ENCODE measurements at places on chromosomes 16 and 17.

DNA sequence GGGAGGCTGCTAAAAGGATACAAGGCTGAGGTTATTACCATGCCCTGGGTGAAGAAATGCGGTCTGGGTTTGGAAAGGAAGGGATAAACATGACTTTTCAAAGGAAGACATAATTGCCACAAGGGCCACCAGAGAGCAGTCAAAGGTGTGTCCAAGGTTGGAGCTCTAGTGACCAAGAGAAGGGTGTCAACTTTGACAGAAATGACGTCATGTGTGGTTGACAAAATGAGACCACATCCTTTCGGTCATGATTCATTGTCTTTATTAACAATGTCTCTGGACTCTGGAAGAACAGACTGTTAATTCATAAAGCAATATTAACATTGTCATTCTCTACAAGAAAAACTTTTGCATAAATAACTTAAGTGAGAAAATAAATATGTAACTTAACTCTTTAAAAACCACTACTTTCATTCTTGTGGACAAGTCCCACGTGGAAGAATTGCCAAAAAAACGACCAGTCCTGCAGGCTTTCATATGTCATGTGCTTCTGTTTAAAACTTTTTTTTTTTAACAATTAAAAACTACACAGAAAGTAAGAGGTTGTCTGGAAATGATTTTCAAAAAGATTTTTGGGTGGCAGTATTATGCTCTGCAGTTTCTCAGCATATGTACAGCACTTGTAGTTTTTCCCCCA lies 5.0 kb downstream of the SOST start:
- DNase-seq = no peak

DNA sequence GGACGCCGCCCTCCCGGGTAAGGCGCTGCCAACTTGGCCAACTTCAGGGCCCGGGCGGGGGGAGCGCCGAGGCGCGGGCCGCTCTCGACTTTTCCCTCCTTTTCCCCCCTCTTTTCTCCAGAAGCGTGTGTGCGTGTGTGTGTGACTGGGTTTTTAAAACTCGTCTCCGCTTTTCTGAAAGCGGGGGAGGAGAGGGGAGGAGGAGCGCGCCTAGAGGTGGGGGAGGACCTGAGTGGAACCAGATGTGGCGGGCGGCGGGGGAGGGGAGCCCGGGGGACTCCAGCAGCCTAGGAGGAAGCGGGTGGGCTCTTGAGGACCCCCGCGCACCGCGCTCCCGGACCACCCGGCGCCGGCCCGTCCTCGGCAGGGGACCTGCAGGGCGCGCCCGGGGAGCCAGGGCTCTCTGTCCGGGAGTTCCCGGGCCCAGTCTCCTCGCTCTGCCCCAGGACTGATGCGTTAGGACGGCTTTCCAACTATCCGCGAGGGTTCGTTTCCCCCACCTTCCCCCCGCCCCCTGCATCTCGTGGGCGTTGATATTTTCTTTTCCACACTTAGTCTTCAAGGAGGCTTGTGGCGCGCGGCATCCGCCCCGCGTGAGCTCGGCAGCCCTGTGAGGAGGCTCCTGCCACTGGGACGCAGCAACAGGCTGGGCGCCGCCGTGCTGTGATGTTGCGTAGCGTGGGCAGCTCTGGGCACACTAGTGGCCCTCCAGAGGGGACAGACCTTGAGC lies 599 bp downstream of the MRC2 start:
- DNase-seq = no peak

GRCh38 chr16:50457979-50458491 lies 89.2 kb upstream of the BRD7 start:
- DNase-seq = no peak

- DNase-seq = no peak
Measured at GRCh38 chr17:19384723-19385391, 2.1 kb downstream of the MFAP4 start.

DNA sequence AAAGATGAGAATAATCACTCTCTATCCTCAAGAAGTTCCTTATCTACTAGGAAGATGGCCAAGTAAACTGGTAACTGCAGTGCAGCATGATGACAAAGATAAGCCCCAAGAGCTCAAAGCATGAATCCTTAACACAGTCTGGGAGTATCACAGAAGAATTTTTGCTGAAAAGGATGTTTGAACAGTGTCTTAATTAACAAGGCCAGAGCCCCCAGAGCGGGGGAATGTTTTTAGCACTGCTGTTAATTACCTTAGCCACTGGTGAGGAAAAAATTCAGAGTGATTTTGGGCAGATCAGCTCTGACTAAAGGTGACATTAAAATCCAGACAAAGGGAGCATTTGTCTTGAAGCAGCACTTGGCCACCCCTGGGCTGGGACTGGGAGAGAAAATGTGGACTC lies 30.1 kb downstream of the ADAMTS18 start:
- no peak for DNase-seq

GRCh38 chr16:54489225-54490111 lies 202.9 kb upstream of the IRX3 start:
- DNase-seq = no peak

- DNase-seq = no peak
Measured at GRCh38 chr16:9389543-9390207, 298.2 kb downstream of the HAPSTR1 start.

DNA sequence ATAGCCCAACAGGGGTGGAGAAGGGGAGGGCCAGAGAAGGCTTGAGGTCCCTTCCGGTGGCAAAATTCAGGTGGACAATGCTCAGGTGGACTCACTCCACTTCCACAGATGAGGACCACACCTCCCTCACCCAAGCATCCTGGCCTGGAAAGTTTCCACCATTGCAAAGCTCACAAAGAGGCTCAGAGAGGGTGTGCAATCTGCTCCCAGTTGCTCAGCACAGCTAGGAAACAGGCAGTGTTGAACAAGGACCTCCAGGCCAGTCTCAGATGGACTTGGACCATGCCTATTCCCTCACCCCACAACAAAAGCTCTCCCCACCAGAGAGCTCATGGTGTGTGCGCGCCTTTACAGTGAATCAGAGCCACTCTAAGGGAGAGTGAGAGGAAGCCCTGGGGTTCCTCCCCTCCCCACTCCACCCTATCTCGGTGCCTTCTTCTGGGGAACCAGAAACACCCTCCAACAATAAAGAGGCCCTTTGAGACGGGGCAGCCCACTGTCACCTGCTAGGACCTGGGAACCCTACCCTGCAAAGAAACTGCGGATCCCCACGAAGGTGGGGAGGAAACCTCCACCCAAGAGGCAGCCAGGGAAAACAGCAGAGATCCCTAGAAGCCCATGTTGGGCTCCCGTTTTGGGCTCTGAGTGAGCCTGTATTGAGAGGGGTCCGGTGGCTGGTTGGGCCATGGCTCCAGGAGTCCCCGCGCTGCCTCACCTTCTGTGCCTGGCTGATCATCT lies 1.6 kb downstream of the FAM83G start:
- no peak for DNase-seq

DNA sequence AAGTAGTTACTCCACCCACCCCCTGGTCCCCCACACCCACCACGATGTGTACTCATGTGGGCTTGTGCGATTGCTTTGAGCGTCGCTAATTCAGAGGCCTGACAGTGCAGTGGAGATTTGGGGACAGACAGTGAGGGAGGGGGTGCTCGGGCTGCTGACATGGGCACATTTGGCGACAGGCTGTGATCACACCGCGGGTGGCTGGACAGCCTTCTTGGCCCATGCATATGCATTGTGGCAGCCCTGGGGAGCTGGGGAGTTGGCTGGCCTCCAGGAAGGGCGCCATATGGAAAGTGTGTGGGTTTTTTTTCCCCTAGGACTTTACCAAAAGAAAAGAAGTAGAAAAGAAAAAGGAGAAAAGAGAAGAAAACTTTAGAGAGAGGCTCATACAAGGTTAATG lies 275.5 kb upstream of the N4BP1 start:
- DNase-seq = no peak

- DNase-seq = no peak
Measured at GRCh38 chr16:65832679-65833078, 533.8 kb upstream of the CDH5 start.
